ENCODE measurements at places on chromosomes 4 and X.

GRCh38 chrX:9687899-9688298 is 77.7 kb downstream of the GPR143 start:
- no peak for DNase-seq

- no peak for DNase-seq
Observed at GRCh38 chrX:35919536-35920309, at the start of gene CFAP47. TSS of gene CFAP47 (plus strand) at chrX:35919734. CDS start at chrX:35919800, 66 bp downstream.

- DNase-seq, result no peak
Observed at GRCh38 chr4:150569384-150569987, 12.5 kb upstream of the MAB21L2 start.

- no peak for DNase-seq
Observed at GRCh38 chrX:55107911-55108310, 19.1 kb downstream of the PAGE2 start.

DNA sequence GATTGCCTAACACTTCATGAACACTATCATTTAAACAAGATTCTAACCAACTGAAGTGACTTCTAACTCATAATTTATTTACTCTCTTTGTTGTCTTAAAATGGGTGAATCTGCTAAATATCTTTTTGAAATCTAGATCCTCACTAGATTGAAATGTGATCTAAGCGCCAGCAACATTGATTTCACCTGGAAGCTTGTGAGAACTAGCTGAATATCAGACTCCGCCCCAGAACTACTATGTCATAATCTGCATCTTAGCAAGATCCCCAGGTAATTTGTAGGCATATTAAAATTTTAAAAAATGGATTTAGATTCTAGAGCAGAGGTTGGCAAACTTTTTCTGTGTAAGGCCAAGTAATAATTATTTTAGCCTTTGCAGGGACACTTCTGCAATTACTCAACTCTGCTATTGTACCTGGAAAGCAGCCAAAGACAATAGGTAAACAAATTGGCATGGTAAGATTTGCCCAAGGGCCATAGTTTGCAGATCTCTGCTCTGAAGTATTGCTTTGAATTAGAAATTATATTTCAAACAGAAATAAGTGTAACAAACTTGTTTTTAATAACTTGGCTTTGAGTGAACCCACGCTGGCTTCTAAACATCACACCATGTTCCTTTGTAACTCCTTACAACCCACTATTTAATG is 121.5 kb downstream of the REELD1 start:
- no peak for DNase-seq

- peak; percentile 92 for DNase-seq
Observed at GRCh38 chr4:80072744-80073472, at the start of gene ANTXR2. TSS of gene ANTXR2 (minus strand) at chr4:80073229. CDS start at chr4:80072560, 669 bp downstream.

DNA sequence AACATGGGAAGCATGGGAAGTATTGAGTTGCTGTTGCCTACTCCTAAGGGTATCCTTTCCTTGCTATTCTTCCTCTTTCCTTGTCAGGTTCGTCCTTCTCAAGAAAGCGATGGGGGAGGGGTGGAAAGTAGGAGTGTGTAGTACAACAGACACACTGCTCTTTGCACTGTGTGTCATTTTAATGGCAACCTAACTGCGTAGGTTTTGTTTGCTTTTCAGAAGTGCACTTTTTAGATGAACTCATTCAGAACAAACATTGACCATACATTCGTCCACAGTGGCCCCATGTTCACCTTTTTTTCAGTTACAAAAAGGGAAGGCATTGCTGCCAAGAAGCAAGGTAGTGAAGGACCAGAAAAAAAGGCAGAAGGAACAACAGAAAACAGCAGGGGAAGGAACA is 10.2 kb upstream of the YIPF6 start:
- no peak for DNase-seq

GRCh38 chr4:25839687-25840086 is 23.1 kb downstream of the SEL1L3 start:
- no peak for DNase-seq

- DNase-seq, result no peak
Observed at GRCh38 chr4:81021142-81021944, 9.2 kb upstream of the BMP3 start.

GRCh38 chr4:152935143-152935542 is 980 bp upstream of the FHDC1 start:
- no peak for DNase-seq

GRCh38 chrX:140744085-140744484 is 34.5 kb downstream of the LINC00632 start:
- no peak for DNase-seq

All from CD14-positive monocyte (primary cell).